GM12891 (cell line): ENCODE measurements at places on chromosomes 6 and 20.

GRCh38 chr6:37665304-37665703 lies 32.4 kb downstream of the MDGA1 start:
- DNase-seq: no peak

- DNase-seq: no peak
Measured at GRCh38 chr6:151284012-151284411, 44.2 kb downstream of the AKAP12 start.

- DNase-seq: no peak
Measured at GRCh38 chr6:125550892-125551291, 198.5 kb upstream of the HEY2 start.

- no peak for DNase-seq
Measured at GRCh38 chr20:22796469-22797077, 212.2 kb upstream of the FOXA2 start.

GRCh38 chr6:35935469-35935868 lies 14.6 kb upstream of the SRPK1 start:
- DNase-seq: no peak

GRCh38 chr6:47064274-47064673 lies 22.1 kb upstream of the ADGRF1 start:
- DNase-seq: no peak

DNA sequence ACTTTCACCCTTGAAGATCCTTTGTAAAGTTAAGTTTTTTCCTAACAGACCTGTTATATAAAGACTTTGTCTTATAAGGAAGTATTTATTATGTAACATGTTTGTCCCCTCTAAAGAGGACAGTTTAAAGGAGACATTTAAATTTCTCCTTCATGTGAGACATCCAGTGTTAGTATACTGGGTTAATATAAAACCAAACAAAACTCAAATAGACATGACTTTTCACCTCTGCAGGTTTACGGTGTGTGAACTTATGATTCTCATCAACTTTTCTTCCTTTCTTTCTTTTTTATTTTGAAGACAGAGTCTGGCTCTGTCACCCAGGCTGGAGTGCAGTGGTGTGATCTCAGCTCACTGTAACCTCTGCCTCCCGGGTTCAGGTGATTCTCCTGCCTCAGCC lies 17.4 kb upstream of the MPC1 start:
- DNase-seq: no peak

- peak; percentile 44 for DNase-seq
Measured at GRCh38 chr6:131063028-131063763, at the start of gene EPB41L2. EPB41L2 (minus strand) TSS chr6:131063245; CDS start chr6:130956485, 106,760 bp downstream.

- no peak for DNase-seq
Measured at GRCh38 chr6:31336896-31337496, 20.0 kb downstream of the HLA-B start.

DNA sequence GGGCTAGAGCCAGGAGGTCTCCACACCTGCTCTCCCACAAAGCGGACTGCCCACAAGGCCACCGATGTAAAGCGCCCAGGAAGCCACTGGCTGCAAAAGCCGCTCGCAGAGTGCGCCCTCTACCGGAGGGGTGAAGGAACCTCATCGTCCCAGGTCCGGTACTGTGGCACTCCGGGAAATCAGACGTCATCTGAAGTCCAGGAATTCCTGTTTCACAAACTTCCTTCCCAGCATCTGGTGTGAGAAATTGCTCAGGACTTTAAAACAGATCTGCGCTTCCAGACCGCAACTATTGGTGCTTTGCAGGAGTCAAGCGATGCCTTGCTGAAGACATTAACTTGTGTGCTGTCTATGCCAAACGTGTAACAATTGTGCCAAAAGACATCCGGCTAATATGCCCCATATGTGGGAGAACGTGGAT lies 115.1 kb upstream of the ARID1B start:
- no peak for DNase-seq

GRCh38 chr6:11226005-11226404 lies 6.5 kb downstream of the NEDD9 start:
- no peak for DNase-seq

DNA sequence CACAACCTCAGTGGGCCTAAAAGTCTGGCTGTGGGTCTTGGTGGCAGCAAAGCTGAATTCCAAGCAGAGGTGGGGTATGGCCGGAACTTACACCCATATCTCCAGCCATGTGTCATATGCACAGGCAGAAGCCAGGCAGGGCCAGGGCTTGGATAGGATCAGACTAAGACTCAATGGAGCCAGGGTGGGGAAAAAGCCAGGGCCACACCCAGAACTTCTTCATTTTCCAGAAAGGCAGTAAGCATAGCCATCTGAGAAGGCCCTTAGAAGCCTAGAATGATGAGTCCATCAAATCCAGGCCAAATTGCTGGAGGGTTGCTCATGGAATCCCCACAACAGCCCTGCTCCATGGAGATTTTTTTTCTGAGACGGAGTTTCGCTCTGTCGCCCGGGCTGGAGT lies 116.2 kb upstream of the SRSF6 start:
- no peak for DNase-seq

DNA sequence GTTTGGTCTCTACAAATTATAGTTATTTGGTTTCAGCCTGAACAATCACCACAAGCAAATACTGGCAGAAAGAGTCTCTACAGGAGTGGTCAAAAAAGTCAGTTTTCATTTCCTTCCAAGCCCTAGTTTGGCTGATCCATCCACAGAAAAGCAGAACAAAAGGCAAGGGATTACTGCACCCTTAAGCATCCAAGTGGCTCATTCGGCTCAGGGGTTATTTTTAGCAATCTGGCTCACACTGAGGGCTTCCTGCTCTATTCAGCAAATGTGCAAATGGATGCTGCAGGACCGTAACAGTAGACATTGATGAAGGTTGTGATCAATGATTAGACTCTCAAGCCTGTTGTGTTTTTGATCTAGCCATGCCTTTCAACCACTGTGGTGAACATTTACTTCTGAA lies 62.2 kb upstream of the FABP7 start:
- DNase-seq: no peak

DNA sequence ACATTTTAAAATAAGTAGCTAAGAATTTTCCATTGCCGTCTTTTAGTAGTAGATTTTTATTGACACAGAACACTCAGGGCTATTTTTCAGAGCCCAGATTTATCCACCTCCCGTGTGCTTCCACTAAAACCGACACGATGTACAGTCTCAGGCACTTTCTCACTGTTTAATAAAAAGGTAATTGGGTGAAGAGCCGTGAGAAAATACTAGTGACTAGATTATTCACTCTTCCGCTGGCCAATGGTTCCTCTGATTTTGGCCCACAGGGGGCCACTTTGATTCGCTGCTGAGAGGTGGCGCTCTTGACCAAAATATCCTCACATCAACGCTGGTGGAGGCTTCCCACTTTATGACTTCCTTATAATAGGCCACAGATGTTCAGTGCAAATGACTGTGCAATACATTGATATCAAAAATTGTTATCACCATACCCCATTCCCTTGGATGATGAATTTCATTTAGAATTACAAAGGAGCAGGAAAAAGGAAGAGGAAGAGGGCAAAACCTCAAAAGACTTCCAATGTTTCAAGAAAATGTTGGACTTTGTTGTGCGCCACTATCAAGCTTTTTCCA lies 12.3 kb upstream of the HDDC2 start:
- DNase-seq: peak; percentile 17

- no peak for DNase-seq
Measured at GRCh38 chr6:16496991-16497801, 258.8 kb downstream of the GMPR start.

DNA sequence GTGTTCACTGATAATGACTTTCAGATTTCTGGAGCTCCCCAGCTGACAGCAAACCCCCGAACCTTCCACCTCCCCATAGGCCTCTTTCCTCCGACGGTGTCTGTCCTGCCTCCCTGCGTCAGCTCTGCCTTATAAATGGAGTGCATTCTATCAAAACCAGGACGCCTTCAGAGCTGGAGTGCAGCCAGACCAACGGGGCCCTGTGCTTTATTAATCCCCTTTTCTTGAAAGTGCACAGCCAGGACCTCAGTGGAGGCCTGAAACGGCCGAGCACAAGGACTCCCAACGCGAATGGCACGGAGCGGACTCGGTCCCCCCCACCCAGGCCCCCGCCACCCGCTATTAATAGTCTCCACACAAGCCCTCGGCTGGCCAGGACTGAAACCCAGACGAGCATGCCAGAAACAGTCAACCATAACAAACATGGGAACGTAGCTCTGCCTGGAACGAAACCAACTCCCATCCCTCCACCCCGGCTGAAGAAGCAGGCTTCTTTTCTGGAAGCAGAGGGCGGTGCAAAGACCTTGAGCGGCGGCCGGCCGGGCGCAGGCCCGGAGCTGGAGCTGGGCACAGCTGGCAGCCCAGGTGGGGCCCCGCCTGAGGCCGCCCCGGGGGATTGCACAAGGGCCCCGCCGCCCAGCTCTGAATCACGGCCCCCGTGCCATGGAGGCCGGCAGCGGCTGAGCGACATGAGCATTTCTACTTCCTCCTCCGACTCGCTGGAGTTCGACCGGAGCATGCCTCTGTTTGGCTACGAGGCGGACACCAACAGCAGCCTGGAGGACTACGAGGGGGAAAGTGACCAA lies 42.3 kb upstream of the NAA20 start:
- no peak for DNase-seq

- no peak for DNase-seq
Measured at GRCh38 chr20:35823147-35823546, 51.3 kb downstream of the PHF20 start.

- no peak for DNase-seq
Measured at GRCh38 chr6:26268659-26269402, 96.2 kb upstream of the BTN3A2 start.

DNA sequence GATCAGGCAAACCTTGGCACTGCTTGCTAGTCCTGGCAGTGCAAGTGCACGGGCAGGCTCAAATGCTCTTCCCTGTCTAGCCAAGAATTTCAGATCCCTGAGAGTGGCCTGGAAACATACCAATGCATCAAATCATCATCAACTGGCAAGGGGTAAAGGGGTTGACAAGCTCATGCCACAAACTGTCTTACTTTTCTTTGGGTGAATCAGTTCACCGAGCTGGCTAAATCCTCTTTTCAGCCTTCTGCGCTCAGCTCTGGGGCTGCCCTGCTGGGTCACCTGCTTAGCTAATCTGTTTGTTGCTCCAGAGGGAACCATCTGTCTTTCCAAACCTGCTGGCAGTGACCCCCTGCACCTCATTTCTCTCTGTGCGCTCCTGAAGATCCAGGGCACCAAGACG lies 59.5 kb downstream of the LYRM4 start:
- DNase-seq: no peak
